A549 treated with AZD2906 at 1 μM for 4 hours (cell line): ENCODE measurements at places on chromosomes 7 and 10. TPM values are rescaled to one million over a fixed set of nuclear protein-coding genes. Genes with fewer than 3 reads are reported as not detected.

DYNC1I1 gene
- 0.15 to 0.29 TPM (median 0.16 TPM) in 5 replicates for total RNA-seq

EGFR gene
- 88.0 to 119 TPM (median 105 TPM) in 5 replicates for total RNA-seq

WDR37 gene
- 8.0 to 9.2 TPM (median 8.5 TPM) in 5 replicates for total RNA-seq

SLC16A12 gene
- 0.45 to 1.2 TPM (median 0.93 TPM) in 5 replicates for total RNA-seq

SH2D4B gene
- total RNA-seq: 0.02 to 0.06 TPM (median 0.03 TPM) in 4 of 5 replicates, not detected in the other

PDE1C gene
- 2.5 to 3.7 TPM (median 2.8 TPM) in 5 replicates for total RNA-seq
